Foreskin keratinocyte (primary cell): ENCODE measurements at places on chromosomes 16 and 17. TPM values are rescaled to one million over a fixed set of nuclear protein-coding genes. Genes with fewer than 3 reads are reported as not detected.

FOXN1 gene
- total RNA-seq, result 0.07 and 0.28 TPM in 2 replicates

GRCh38 chr16:85187447-85187846 is 75.2 kb upstream of the CIBAR2 start:
- no peak for DNase-seq

DNA sequence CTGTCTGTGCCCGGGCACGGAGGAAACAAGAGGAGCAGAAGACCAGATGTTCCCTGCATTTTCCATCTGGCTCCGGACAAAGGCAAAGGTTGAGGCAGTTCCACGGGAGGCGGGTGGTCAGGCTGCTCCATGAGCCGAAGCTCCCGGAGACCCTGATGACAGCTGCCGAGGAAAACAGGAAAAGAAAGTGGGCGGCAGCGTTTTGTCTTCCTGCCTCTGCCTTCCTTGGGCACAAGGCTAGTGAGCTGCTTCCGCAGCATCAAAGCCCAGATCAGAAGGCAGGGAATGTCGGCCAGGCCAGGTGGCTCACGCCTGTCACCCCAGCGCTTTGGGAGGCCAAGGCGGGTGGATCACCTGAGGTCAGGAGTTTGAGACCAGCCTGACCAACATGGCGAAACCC is 16.2 kb downstream of the SLC43A2 start:
- no peak for DNase-seq

MRPS7 gene
- 105 and 110 TPM in 2 replicates for total RNA-seq

GRCh38 chr17:74063439-74063838 is 140.0 kb upstream of the RPL38 start:
- DNase-seq, result no peak

DNA sequence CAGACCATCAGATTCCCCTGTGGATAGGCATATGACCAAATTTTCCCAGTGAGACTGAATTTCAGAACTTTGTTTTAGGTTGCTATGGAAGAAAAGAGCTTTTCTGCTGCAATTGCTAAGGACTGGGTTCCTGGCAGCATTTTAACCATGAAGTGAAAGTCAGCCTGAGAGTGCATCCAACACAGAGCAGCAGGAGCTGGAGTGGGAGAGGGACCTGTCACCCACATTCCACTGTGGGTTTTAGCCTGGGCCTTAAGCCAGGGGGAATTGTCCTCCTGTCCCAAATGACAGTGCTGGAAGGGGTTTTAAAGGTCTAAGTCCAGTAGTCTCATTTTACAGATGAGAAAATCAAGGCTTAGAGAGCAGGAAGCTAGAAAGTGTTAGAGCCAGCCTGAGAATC is 203.5 kb upstream of the N4BP1 start:
- DNase-seq, result no peak

DNA sequence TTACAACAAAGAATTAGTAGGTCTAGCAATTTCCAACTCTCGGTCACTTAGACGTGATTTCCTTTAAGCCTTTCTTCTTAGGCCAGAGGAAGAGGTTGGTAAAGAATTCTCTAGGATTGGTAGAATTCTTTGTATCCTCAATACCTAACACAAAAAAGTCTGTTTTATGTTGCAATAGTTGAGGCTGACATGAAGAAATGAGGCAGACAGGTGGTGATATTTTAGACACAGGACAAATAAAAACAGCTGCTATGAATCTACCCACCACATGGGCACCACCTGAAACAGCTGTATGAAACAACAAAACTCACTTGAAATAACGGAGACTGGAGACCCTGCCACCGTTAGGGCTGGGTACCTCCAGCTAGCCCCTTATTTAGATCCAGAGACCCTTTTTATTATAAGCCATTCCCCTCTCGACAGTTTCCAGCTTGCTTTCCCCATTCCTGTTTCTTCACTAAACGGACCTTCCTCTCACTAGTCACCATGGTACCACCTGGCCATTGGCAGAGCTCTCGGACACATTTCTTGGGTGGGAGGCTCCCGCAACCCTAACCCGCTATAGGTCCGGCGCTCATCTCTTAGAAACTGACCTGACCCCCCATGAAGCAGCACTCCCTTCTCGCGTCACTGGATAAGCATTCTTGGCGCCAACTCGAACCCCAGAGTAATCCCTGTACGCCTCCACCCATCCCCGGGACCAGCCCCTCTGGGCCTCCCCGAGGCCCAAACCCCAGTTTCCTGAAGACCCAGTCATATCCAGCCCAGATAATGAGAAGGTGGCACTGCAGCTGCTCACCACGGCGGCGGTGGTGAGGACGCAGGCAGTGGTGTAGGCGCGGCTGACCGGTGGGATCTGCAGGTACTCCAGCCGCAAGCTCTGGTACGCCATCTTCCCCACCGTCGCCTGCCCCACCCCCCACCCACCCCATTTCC is at the start of gene DERL2:
Gene DERL2, minus strand, starts transcription at position 909 of the 936 bp plus-strand sequence. Its CDS starts 17 bp downstream, at position 892.
- no peak for DNase-seq

DNA sequence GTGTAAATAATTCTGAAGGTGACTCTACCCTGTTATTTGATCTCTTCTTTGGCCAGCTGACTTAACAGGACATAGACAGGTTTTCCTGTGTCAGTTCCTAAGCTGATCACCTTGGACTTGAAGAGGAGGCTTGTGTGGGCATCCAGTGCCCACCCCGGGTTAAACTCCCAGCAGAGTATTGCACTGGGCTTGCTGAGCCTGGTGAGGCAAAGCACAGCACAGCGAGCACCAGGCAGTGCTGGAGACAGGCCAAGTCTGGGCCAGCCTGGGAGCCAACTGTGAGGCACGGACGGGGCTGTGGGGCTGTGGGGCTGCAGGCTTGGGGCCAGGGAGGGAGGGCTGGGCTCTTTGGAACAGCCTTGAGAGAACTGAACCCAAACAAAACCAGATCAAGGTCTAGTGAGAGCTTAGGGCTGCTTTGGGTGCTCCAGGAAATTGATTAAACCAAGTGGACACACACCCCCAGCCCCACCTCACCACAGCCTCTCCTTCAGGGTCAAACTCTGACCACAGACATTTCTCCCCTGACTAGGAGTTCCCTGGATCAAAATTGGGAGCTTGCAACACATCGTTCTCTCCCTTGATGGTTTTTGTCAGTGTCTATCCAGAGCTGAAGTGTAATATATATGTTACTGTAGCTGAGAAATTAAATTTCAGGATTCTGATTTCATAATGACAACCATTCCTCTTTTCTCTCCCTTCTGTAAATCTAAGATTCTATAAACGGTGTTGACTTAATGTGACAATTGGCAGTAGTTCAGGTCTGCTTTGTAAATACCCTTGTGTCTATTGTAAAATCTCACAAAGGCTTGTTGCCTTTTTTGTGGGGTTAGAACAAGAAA is 5.1 kb downstream of the STH start:
- no peak for DNase-seq

GRCh38 chr17:37168731-37169353 is 206.9 kb upstream of the C17orf78 start:
- no peak for DNase-seq

- DNase-seq, result no peak
These were observed 17.6 kb downstream of the MEOX1 start for GRCh38 chr17:43644081-43644480.

DNA sequence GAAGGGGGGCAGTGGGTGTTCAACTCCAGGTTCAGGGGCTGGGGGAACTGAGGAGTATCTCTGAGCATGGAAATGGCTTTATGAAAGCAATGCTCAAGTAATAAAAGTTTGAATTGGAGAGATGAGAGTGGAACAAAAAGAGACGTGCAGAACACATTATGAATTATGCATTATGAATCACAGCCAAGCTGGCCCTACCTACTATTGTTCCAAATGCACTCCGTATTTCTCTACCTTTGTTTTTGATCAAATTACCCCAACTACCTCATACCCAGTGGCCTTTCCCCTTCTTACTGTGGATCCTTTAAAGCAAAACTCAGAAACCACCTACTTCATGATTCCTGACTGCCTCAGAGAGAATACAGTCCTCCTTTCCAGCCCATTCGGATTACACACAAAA is 38.1 kb downstream of the TEKT3 start:
- DNase-seq, result no peak
